Mesothelial cell of epicardium (in vitro differentiated cells): ENCODE measurements at places on chromosomes 16 and 17. TPM values are rescaled to one million over a fixed set of nuclear protein-coding genes. Genes with fewer than 3 reads are reported as not detected.
A peak's percentile ranks its signal among the peaks of the same experiment; 100 is the strongest.

The KRT32 gene
- total RNA-seq: not detected in 3 replicates

The MT1E gene
- 0.99 TPM in 1 of 3 replicates, not detected in the others for total RNA-seq

The SOST gene
- 0.23 to 0.33 TPM (median 0.27 TPM) in 3 replicates for total RNA-seq

The CD300LB gene
- total RNA-seq: not detected in 3 replicates

DNA sequence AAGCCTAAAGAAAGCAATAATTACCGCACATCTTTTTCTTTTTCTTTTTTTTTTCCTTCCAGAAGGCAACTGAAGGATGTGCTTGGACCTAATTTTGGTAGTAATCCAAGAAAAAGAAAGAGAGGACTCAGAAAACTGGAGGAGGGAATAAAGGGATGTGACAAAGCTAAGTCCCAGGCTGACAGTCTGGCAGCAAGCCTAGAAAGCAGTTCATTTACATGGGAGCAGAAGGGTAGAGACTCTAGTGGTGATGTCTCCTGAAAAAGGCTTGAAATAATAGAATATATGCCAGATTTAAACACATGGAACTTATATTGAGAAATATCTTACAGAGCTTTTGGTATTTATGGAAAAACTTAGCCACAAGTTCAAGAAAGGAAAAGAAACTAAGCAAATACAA, 101.0 kb upstream of the SHISA6 start:
- peaks cover 31% of the 10 kb centered on the region for H3K27me3 ChIP-seq
- H3K36me3 ChIP-seq: no peaks in the 10 kb centered on the region
- H3K4me3 ChIP-seq: no peak overlapping the region
- no peak for DNase-seq
- H3K4me1 ChIP-seq: peaks cover 7% of the 10 kb centered on the region

DNA sequence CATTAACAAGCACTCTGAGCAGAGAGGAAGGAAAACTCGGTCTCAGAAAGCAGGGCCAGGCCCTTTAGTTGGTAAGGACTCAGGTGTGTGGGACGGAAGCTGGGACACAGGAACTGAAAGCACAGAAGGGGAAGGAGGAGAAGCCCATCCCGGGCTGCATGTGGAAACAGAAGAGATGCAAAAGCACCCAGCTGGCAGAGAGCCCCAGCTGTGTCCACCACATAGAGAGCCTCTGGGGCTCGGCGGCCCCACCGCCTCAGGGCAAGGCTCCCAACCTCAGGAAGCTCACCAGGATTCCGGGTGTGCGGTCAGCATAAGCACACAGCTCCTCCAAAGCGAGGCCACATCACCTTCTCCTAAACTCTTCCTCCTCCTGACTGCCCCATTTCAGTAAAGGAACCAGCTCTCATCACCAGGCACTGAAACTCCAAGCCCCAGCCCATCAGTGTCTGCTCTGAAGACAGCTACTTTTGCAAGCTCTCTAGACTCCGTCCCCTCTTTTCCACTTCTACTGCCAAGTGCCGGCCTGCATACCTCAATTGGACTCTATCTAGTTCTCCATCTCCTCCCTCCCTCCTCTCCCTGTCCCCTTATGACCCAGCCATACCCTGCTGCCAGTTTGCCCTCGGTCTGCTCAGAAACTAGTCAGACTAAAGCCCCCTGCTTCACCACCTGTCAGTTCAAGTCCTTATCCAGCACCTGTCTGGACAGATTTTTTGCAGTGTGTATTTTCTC, 6.0 kb downstream of the ST3GAL2 start:
- no peaks in the 10 kb centered on the region for H3K27me3 ChIP-seq
- H3K27ac ChIP-seq: peak overlapping the region; percentile 88
- peak overlapping the region; percentile 24 for H3K4me3 ChIP-seq
- no peak for DNase-seq
- peaks cover 4% of the 10 kb centered on the region for H3K36me3 ChIP-seq

GRCh38 chr16:81838794-81839193, 59.7 kb downstream of the PLCG2 start:
- no peaks in the 10 kb centered on the region for H3K36me3 ChIP-seq
- H3K4me3 ChIP-seq: no peak overlapping the region
- peaks cover 6% of the 10 kb centered on the region for H3K4me1 ChIP-seq
- DNase-seq: no peak
- no peak overlapping the region for H3K27ac ChIP-seq

GRCh38 chr16:80287674-80288073, 253.1 kb upstream of the DYNLRB2 start:
- no peak for DNase-seq
- no peak overlapping the region for H3K27ac ChIP-seq
- no peaks in the 10 kb centered on the region for H3K36me3 ChIP-seq
- H3K27me3 ChIP-seq: peaks cover 36% of the 10 kb centered on the region
- no peak overlapping the region for H3K4me3 ChIP-seq
- no peaks in the 10 kb centered on the region for H3K4me1 ChIP-seq

DNA sequence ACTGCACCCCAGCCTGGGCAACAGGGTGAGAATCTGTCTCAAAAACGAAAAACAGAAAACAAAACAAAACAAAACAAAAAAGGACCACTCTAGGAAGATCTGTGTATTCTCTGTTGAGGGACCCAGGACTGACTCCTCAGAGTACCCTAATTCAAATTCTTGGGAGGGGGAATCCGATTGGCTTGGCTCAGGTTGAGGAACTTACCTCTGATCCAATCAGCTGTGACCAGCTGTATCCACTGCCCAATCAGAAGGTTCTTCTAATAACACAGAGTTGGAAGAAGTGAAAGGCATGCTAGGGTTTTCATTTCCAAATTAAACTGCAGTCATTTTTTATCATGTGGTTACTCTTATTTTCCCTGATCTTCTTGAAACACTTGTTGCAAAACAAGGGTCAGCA, 105.9 kb upstream of the CACNG3 start:
- no peak for DNase-seq
- peaks cover 3% of the 10 kb centered on the region for H3K4me1 ChIP-seq
- H3K4me3 ChIP-seq: no peak overlapping the region
- no peak overlapping the region for H3K27ac ChIP-seq
- no peaks in the 10 kb centered on the region for H3K36me3 ChIP-seq

DNA sequence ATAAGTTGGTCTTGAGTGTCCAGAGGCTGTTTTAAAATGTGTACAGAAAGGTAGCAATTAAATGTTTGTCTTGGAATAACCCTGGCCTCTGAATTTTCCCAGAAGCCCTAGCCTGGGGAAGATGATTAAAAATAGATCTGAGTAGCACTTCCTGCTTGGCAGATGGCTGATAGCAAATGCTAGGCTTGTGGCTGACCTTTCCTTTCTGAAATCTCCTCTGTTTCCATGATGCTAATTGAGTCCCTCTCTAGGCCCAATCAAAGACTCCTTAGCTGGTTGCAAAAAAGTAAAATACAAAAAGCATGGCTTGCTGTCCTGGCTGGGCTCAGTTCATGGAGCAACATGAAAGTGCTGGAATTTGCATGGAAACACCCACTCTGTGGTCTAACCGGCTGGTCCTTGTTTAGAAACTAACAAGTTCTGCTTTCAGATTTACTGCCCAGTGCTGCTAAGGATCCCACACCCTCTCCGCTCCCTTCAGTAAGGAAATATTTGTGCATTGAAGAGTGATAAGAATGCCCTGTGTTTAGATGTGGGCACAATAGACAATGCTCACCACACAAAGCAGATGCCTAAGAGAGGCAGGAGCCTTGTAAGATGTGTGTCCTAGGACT, 40.8 kb downstream of the YPEL2 start:
- no peaks in the 10 kb centered on the region for H3K27me3 ChIP-seq
- DNase-seq: no peak

DNA sequence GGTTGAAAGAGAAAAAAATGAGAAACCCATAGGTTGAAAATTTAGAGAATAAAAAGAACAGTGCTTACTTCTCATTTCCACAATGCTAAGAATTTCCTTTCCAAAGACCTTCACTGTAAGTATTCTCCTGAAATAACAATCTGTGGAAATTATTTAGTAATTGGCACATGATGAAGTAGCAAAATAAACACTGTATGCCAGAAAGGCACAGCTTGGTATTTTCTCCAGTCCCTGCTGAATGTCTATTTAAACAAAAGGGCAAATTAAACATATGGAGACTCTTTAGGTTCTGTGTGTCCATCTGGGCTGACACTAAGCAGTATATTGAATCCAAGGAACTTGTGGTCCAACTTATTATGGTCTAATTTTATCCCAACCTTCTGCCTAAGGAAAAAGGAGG, 46.1 kb downstream of the CHCT1 start:
- H3K4me1 ChIP-seq: peaks cover 12% of the 10 kb centered on the region
- H3K36me3 ChIP-seq: peaks cover 44% of the 10 kb centered on the region
- no peak for DNase-seq

- peaks cover 23% of the 10 kb centered on the region for H3K4me1 ChIP-seq
- H3K27me3 ChIP-seq: peaks cover 18% of the 10 kb centered on the region
- peak overlapping the region; percentile 64 for H3K27ac ChIP-seq
- H3K4me3 ChIP-seq: peak overlapping the region; percentile 81
- DNase-seq: no peak
- no peaks in the 10 kb centered on the region for H3K36me3 ChIP-seq
These were observed 943 bp downstream of the DYNC1LI2 start for GRCh38 chr16:66750279-66751052.

DNA sequence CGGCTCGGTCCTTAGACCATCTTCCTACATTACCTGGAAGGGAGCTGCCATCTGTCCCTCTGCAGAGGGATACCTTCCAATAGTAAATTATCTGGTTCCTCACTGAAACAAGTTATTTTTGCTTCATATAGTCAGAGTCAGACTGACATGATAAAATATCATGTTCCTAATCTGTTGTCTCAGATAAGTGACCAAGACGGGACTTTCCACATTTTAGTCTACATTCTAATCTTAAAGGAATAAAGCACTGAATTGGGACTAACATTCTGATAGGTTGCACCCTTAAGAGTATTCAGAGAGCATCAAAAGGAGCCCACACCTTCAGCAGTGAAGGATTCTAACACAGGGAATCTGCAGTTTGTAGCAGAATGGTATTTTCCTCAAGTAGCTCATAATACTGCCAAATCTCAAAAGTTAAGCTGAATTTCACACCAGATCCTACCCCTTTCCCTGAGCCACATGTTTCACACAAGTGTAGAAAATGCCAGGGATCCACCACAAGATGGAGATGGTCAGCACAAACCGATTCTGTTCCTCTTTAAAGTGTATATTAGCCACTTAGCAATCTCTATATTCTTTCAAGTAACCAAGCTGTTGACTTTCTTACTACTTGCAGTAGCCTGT, 13.4 kb downstream of the GINS2 start:
- H3K4me3 ChIP-seq: no peak overlapping the region
- H3K36me3 ChIP-seq: peaks cover 19% of the 10 kb centered on the region
- H3K27me3 ChIP-seq: no peaks in the 10 kb centered on the region
- no peak for DNase-seq

DNA sequence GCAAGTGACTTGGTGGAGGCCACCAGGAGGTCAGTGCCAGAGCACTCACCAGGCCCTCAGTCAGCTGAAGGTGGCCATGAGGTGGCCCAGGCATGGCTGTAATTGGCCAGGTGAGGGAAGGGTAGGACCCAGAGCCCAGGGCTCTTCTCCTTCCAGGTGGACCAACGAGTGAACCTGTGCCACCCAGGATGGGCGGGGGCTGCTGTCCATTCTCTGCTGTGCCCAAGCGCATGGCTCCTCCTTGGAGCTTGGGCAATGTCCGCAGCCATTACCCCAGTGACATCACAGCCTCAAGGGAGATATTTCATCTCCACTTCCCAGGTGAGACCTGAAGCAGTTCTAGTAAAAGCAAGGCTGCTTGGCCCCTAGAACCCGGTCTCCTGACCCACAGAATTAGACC, 303.0 kb upstream of the FOXF1 start:
- no peak overlapping the region for H3K27ac ChIP-seq
- no peak overlapping the region for H3K4me3 ChIP-seq
- DNase-seq: no peak
- no peaks in the 10 kb centered on the region for H3K36me3 ChIP-seq

GRCh38 chr16:2243031-2243528, 6.8 kb downstream of the DNASE1L2 start:
- no peak for DNase-seq
- no peaks in the 10 kb centered on the region for H3K4me1 ChIP-seq

- H3K4me3 ChIP-seq: no peak overlapping the region
- no peak overlapping the region for H3K27ac ChIP-seq
- DNase-seq: no peak
These were observed 10.5 kb downstream of the PDP2 start for GRCh38 chr16:66890799-66891198.

DNA sequence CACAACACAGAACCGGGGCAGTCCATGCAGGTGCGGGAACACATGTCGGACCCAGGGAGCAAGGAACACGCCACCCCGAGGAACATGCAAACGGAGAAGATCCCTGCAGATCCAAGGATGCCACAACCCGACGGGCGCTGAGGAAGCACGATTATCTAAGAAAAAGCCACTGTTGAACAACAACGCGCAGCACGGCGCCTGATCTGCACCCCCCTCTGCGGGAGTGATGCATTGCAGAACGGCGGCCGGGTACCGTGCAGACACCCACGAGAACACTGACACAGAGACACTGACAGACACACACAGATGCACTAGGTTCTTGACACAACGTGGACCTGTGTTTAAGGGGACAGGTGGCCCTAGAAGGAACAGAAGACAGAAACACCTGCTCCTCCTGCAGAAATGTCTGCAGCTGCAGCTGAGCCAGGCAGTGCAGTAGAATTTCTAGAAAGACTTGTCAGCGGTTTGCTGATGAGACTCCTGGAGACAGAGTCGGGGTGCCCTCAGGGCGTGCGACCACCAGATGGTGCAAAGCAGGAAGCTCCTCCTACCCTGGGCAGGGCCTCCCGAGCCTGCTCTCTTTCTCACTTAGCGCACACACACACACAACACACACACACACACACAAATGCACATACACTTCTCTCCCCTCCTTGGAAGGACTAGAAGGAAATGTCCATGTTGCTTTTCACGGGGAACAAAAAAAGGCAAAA, 7.5 kb downstream of the NPTX1 start:
- no peak for DNase-seq
- H3K27ac ChIP-seq: no peak overlapping the region
- no peak overlapping the region for H3K4me3 ChIP-seq
- H3K27me3 ChIP-seq: peaks cover 98% of the 10 kb centered on the region
- no peaks in the 10 kb centered on the region for H3K4me1 ChIP-seq

- no peaks in the 10 kb centered on the region for H3K4me1 ChIP-seq
- no peak overlapping the region for H3K4me3 ChIP-seq
These were observed 60.8 kb downstream of the COPRS start for GRCh38 chr17:31798205-31798724.

DNA sequence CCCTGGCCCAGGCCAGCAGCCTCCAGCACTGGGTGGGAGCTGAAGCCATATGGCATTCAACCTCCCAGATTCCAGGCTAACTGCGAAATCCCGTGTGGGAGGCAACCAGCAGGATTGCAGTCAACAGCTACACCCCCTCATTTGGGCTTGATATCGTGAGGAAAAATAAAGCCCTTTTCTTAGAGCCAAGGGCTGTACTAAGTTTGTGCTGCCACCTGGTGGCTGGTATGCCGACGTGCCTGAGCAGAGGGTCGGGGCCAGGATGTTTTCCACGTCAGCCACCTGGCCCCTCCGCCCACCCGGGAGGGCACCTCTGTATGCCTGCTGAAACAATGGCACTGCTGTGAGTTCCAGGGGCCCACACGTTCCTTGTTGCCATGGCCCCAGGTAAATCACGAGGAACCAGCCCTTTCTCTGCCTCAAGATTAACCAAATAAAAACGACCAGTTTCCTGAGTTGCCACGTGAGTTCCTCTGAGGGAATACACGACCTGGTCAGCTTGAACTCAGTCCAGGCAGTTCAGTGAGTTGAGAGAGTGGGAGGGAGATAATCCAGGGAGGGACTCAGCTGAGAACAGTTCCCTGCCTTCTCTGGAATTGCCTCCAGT, 9.0 kb downstream of the TMEM98 start:
- peak; percentile 88 for DNase-seq
- H3K27ac ChIP-seq: peak overlapping the region; percentile 95
- peak overlapping the region; percentile 8 for H3K4me3 ChIP-seq
- no peaks in the 10 kb centered on the region for H3K27me3 ChIP-seq
- peaks cover 61% of the 10 kb centered on the region for H3K36me3 ChIP-seq
